ENCODE measurements at places on chromosomes 1 and 21. TPM values are rescaled to one million over a fixed set of nuclear protein-coding genes. Genes with fewer than 3 reads are reported as not detected.

DNA sequence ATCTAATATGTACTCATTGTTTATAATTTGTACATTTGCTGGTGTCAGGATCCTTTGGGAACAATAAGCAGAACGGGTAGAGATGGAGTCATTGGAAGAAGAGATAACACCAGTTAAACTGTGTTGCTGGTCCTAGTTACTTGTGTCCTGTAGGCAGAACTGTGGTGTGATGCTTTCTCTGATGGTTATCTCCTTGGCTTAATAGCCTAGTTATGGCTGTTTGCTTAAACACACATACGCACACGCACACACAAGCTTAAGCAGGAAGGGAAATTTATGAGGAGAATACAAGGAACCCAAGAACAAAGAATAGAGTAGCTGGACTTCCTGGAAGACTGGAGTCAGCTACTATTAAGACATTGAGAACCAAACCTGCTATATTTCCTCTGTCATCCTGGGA is 5.7 kb upstream of the PKN2 start:
- no peak for DNase-seq

DNA sequence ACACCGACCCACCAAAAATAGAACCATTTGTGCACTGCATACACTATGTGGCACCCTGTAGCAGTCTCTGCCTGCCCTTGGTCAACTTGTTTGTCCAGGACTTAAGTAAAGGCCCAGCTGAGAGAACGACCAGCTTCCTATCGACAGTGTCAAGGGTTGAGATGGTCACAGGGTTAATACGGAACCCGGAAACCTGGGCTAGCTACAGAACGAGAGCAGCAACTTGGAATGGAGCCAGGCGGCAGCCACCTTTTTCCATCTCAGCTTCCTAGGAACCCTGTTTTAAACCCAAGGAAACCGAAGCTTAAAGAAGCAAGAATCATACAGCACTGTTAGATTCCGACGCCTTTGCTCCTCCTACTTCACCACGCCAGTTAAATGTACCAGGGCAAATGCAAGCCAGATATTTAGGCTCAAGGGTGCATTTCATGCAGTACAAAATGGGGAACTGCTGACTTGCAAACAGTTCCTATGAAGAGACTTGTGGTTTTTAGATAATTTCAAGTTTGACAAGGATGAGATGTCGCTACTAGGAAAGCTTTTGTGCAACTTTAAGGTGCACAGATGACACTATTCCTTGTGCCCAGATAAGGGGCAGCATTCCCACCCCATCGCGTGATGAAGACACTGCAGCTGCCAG is 35.5 kb downstream of the SLC66A1 start:
- no peak for DNase-seq

GRCh38 chr1:247681288-247681897 is 1.9 kb upstream of the OR13G1 start:
- no peak for DNase-seq

DNA sequence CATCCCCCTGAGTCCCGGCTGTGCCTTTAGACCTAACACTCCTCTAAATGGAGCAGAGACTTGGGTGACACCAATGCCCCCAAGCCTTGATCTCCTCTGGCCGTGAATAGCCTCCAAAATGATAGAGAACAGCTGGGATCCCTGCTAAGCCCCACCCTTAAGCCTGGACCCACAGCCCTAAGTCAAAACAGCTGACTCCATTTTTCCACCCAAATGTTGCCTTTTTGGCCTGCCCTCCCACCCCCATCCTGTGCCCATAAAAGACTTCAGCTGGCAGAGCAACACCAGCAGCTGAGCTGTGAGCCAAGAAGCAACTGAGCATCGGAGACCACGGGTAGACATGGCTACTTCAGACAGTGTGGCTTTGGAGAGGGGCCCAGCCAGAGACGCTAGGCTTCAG is 420.8 kb downstream of the NPHP4 start:
- DNase-seq = no peak

GRCh38 chr1:32871364-32872191 is 866 bp upstream of the FNDC5 start:
- DNase-seq = no peak

DNA sequence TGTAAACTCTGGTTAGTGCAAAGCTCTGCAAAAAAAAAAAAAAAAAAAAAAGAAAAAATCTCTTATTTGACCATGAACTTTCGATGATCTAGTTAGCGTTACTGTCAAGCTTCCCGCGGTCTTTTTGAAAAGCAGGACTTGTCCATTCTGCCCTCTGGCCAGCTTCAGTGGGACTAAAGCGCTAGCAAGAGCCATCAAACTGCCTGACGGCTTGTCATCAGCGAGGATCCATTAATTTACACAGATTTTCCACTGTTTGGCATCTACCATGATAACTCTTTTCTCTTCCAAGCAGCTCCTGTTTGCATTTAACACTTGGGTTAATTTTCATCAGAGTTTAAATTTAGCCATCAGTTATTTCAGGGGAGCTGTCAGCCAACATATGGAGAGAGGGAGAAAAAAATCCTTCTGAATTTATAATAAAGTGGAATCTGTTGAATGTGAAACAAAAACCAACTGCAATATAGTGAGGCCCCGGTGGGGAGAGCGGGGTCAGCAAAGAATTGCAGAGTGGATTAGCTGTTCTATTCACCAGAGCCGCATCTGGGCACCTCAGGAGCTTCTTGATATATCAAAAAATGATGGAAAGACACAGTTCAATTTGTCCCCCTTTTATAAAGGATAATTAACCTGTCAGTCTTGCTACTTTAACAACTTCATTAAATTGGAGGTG is 298.2 kb downstream of the SPATA17 start:
- DNase-seq = no peak

GRCh38 chr1:66478116-66478515 is 55.8 kb upstream of the SGIP1 start:
- DNase-seq = no peak

DNA sequence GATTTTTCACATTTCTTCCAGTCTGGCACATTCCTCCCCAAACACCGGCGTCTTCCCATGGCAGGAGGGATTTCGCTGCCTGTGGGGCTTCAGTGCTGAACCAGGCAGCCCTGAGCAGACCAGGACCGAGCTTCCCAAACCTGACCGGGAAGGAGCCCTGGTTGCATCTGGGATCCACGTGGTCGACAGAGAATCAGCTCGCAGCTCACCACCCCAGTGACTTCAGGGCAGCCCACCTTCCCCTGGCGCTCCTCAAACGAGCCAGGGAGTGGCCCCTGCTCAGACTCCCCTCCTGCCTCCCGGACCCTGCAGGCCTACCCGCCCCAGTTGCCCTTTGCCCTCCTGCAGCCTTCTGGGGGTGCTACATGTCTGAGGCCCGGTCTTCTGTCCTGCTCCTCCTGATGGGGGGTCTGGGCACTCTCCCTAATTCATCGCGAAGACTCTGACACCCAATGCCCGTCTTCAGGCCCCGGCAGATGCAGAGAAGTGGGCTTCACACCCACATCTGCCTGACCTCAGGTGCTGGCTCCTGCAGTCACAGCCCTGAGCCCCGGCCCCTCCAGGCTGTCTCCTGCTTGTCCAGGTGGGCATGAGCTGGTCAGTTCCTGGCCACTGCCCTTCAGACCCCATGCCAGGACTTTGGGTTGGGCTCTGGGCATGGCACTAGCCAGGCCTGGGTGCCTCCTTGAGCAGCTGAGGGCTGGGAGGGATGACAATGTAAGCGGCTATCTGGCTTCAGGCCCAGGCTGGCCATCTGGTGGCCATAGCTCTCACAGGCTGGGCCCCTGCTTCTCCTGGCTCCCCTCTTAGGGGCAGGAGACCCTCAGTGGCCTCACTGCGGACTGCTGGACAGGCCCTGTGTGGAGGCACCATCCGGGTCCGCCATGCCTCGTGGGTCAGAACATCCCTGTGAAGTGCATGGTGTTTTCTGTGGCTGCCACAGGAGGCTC is 26.1 kb upstream of the PRSS38 start:
- no peak for DNase-seq

- DNase-seq = no peak
These were observed at the start of gene CRB1 for GRCh38 chr1:197268012-197268411. TSS of gene CRB1 (plus strand) at chr1:197268252. CDS start at chr1:197268413, 161 bp downstream.

- no peak for DNase-seq
These were observed 37.6 kb downstream of the ARID1A start for GRCh38 chr1:26733392-26733791.

GRCh38 chr1:70909262-70909822 is 138.3 kb downstream of the PTGER3 start:
- DNase-seq = no peak

DNA sequence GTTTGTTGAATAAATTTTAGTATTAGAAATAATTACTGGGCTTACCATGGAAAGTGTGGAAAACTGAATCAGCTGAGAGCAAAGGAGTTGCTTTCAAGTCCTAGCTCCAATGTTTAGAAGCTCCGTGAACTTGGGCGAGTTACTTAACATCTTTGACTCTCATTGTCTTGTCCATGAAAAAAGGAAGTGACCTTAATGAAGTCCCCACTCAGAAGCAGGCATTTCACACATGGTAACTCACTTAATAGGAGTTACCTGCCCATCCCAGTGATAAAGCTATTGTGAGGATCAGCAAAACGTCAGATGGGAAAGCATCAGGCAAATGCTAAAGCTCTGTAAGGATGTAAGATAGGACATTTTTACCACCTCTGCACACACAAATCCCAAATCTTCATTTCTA is 34.0 kb upstream of the GADD45A start:
- no peak for DNase-seq

GRCh38 chr1:24020025-24020424 is 39.9 kb upstream of the SRSF10 start:
- DNase-seq = no peak

GRCh38 chr1:59593798-59594790 is 220.7 kb upstream of the HOOK1 start:
- no peak for DNase-seq

Gene KIFAP3
- total RNA-seq = 26.3 TPM

Gene LENEP
- not detected for total RNA-seq

Gene TSPEAR
- total RNA-seq = not detected

Gene RGS2
- 101 TPM for total RNA-seq

Gene NDUFS2
- 123 TPM for total RNA-seq
